ENCODE measurements at places on chromosomes 16 and 17. TPM values are rescaled to one million over a fixed set of nuclear protein-coding genes. Genes with fewer than 3 reads are reported as not detected.

The C17orf113 gene
- 0.77 TPM for total RNA-seq

The CDH13 gene
- total RNA-seq, result not detected

The TNFRSF17 gene
- not detected for total RNA-seq

- no peak for DNase-seq
Measured at GRCh38 chr17:64500487-64500859, 3.6 kb upstream of the POLG2 start.

DNA sequence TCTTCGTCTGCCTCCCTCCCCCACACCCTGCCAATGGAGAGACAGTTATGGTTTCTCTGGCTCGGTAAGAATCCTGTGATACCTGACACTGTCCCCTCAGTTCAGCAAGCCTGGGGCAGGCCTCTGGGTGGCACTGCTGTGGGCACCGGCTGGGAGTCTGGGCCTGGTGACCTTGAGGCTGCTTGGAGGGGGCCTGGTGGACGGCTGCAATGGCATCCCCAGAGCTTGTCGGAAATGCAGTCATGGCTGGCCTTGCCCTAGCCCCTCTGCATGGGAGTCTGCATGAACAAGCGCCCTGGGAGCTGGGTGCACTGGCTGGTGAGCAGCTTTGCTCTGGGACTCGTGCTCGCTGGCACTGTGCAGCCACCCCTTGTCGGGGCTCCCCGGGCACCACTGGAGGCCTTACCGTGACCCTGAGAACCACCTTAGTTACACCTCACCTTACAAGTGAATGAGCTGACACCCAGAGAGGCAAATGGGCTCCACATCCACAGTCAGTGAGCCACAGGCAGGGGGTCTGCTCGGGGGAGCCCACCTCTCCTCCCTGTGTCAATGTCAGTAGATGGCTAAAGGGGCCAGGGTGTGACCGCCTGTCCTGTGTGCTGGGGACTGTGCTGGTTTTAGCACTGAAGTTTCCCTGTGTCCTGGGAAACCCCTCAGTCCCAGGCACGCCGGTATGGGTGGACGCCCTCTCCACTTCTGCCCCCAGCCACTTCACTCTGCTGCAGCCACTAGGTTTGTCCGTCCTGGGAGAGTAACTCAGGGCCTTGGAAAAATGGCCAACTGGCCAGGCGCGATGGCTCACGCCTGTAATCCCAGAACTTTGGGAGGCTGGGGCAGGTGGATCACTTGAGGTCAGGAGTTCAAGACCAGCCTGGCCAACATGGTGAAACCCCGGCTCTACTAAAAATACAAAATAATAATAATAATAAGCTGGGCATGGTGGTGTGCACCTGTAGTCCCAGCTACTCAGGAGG is 1.4 kb downstream of the LGALS3BP start:
- DNase-seq, result no peak

DNA sequence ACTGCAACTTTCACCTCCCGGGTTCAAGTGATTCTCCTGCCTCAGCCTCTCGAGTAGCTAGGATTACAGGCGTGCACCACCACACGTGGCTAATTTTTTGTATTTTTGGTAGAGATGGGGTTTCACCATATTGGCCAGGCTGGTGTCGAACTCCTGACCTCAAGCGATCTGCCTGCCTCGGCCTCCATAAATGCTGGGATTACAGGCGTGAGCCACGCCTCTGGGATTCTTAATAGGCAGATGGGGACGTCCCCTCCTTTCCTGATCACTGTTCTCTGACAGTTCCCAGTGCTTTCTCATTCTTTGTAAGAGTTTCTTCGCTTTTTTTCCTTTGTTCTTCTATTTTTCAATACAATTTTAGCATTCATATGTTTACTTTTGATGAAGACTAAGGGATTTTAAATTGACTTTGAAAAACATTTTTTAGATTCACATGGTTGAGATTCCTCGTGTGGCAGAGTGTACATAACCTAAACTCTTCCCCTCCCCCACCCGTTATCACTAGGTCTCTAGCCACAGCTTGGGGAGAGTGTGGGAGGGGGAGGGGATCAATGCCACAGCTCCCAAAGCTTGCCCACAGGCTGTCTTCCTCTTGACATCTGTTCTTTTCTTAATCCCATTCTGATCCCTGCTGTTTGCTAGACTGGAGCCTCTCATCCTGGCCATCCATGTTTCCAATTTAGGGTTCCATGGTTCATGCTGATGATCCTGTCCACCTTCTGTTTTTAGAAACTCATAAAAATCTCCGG is 11.0 kb downstream of the ADORA2B start:
- DNase-seq, result no peak

All from activated CD8-positive, alpha-beta T cell treated with anti-CD3 and anti-CD28 coated beads for 36 hours (primary cell).